ENCODE measurements at places on chromosomes 5 and 9.

DNA sequence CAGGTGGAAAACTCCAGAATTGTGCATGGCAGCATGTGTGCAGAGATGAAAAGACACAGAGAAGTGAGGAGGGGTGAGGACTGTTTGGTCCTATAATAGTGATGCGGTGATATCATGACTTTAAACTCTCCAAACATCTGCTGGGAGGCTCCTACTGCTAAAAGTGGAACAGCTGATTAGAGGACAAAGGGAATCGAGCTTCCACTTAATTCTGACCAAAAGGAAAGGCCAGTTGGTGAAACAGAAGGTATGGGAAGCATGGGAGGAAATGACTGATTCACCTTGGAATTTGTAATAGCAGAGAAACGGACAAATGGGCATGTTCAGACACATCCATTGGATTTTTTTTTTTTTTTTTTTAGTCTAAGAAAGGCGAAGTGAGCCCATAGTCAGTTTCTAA is 67.5 kb upstream of the MAMDC2 start:
- DNase-seq = no peak

- DNase-seq = no peak
Measured at GRCh38 chr9:12722131-12722530, 28.9 kb downstream of the TYRP1 start.

GRCh38 chr9:118236625-118237024 is 532.4 kb downstream of the TLR4 start:
- DNase-seq = no peak

GRCh38 chr9:130992682-130993032 is 16.3 kb upstream of the LAMC3 start:
- no peak for DNase-seq

DNA sequence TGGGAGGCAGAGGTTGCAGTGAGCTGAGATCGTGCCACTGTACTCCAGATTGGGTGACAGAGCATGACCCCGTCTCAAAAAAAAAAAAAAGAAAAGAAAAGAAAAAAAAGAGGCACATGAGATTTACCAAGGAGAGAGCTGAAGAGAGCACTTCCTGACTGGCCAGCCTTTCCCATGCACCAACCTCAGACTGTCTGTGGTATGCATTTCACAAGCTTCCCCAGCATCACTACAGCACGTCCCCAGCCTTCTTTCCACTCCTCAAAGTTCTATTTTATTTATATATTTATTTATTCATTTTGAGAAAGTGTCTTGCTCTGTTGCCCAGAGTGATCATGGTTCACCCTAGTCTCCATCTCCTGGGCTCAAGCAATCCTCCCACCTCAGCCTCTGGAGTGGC is 13.6 kb upstream of the FUBP3 start:
- DNase-seq = no peak

DNA sequence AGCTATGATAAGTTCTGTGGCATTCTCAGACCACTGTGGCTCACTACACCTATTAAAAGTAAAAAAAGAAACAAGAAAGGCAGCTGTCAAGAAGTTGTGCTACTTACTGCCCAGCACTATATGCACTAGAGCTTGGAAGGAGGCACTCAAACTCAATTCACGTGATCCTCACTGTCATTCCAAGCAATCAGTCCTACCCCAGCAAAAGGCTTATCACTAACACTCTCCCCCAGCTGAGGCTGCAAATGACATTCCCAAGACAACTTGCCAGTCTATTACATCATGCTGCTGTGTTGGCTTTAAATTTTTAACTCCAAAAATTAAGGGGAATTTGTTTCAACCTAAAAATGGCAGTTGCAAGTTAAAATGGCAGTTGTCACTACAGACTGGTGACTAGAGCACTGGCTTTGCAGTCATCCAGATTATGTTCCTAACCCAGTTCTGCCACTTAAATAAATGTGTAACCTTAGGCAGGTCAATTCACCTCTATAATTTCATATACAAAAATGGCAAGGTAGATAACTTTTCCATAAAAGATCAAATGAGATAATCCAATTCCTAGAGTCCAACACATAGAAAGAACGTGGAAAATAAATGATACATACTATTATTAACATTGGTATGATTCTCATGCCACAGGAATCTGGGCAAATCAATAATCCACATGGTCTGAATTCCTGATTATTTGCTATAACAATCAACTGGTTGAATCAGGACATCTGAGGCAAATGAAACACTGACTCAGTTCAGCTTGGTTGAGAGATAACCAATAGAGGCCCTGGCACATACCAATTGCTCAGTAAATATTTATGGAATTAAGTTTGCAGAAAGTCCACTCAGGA is 52.4 kb downstream of the FBXW11 start:
- DNase-seq = no peak

DNA sequence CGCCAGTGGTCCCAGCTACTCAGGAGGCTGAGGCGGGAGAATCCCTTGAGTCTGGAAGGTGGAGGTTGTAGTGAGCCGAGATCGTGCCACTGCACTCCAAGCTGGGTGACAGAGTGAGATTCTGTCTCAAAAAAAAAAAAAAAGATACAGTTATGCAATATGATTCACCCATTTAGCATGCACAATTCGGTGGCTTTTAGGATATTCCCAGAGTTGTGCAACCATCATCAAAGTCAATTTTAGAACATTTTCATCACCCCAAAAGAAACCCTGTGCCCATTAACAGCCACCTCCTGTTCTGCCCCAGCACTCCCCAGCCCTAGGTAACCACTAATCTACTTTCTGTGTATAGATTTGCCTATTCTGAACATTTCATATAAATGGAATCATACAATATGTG is 4.3 kb upstream of the DHFR start:
- DNase-seq = no peak

- DNase-seq = no peak
Measured at GRCh38 chr5:113271745-113272454, 162.9 kb downstream of the TSSK1B start.

DNA sequence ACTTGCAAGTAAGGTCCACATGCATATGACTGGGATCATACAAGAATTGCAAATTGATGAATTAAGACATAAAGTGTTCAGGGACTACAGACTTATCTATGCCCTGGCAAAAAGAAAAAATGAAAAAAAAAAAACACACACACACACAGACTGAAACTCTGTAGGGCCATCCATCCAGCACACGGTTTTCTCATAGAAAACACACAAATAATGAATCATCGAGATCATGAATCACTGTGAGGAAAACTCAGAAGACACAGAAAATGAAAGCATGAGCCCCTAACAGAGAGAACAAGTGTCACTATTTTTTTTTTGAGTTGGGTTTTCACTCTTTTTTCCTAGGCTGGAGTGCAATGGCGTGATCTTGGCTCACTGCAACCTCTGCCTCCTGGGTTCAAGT is 185.2 kb downstream of the IRX2 start:
- DNase-seq = no peak

DNA sequence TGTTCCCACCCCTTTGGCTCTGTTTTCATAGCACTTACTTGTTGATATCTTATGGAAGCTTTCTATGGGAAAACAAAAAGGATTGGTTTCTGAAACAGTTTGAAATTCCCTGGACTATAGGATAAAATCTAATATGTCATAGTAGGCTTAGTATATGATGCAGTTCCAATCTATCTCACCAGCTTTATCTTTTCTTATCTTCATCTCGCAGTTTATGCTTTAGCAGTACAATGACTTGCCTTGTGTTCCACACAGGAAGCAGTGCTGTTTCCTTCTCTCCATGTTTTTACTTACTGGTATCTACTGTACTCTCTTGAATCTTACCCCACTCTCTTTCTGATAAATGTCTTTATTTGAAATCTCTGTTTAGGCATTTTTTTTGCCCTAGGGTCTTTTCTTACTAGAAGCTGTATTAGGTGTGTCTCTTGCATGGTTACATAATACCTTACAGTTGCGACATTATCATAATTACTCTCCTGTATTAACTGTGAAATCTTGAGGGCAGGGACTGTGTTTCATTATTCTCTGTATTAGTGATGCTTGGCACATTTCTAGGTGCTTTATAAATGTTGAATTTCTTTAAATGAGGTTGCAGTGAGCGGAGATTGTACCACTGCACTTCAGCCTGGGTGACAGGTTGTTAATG is 76.3 kb downstream of the FOCAD start:
- DNase-seq = no peak

DNA sequence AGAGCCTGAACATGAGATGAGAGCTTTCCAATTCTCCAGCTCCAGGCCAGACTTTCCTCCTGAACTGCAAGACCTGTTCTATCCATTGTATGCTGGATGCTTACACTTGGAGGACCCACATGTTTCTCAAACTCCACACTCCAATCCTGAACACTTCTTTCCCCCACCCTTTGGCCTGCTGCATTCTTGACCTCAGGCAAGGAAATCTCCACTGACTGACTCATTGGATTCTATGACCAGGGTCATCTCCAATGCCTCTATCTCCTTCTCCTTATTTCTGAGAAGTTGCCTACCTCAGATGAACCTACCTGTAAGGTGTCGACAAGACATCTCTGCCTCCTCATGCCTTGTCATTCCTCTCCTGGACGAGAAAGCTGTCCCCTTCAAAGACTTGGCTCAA is 153.6 kb downstream of the CRB2 start:
- no peak for DNase-seq

- no peak for DNase-seq
Measured at GRCh38 chr5:139861021-139861888, 65.6 kb downstream of the PSD2 start.

GRCh38 chr5:118736396-118736795 is 252.0 kb downstream of the DTWD2 start:
- DNase-seq = no peak

DNA sequence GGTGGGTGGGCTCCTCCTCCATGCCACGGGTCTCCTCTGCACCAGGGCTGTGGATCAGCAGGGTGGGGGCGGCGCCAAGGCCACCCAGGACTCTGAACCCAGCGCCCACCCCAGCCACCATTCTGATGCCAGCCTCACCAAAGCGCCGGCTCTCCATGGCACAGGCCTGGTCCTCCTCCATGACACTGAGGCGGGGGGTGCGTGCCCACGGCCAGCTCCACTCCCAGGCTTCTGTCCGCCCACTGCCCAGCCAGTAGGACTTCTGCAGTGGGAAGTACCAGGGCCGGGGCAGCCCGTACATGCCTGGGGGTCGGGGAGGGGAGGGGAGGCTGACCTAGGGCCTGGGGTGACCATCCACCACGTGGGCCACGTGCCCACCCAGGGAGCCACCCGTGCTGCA is 11.6 kb downstream of the ABCA2 start:
- DNase-seq = no peak

DNA sequence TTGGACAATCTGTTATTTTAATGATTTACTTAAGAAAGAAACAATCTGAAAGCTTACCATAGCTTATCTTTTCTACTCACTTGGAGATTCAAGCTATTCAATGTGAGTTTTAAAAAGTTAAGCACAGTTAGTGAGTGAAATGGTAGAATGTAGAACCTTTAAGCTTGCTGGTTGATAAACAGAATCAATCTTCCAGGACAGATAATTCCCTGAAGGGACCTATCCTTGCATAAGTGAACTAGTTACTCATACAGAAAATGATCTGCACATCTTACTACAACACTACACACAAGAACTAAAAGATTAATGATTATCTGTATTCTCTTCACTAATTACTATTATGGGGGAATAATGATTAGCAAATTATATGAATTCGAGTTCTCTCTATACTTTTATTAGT is 165.6 kb downstream of the PALM2AKAP2 start:
- no peak for DNase-seq

- DNase-seq = no peak
Measured at GRCh38 chr5:133059621-133060020, 7.8 kb downstream of the HSPA4 start.

GRCh38 chr5:91311168-91311696 is 71.9 kb downstream of the ARRDC3 start:
- no peak for DNase-seq

GRCh38 chr5:16618138-16618897 is 1.5 kb upstream of the RETREG1 start:
- DNase-seq = no peak

DNA sequence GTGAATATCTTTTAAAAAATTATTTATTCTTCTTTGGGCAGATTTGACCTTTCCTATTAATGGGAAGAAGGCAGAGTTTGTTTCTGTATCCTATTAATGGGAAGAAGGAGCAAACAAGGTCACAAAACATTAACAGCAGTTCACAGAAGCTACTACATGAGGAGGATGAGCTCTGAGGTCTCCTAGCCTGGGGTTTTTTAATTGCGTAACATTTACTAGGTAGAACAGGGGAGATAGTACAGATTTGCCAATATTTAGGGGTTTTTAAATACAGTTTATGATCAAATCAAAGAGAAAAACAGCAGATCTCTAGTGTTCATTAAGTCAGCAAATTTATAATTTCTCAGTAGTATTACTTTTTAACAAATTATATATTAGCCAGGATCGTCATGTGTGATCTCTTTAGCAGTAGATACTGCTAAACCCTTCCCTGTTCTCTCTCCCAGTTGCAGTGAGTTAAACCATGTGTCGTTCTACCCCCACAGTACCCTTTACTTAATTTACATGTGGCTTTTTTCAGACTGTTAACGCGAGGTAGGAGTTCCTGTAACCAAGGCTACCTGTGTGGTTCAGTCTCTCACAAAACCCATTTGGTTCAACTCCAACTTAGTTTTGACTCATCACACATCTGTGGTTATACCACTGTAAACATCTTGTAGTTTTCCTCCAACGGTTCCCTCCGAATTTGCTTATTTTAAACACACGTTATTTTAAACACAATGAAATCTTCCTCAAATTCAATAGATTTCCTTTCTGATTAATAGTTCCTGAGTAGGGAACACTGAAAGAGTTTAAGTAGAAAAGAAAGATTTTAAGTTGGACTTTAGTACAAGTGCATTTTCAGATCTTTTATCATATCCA is 13.3 kb downstream of the SLC25A46 start:
- no peak for DNase-seq

GRCh38 chr5:130496215-130496614 is 592.0 kb downstream of the CHSY3 start:
- DNase-seq = no peak

DNA sequence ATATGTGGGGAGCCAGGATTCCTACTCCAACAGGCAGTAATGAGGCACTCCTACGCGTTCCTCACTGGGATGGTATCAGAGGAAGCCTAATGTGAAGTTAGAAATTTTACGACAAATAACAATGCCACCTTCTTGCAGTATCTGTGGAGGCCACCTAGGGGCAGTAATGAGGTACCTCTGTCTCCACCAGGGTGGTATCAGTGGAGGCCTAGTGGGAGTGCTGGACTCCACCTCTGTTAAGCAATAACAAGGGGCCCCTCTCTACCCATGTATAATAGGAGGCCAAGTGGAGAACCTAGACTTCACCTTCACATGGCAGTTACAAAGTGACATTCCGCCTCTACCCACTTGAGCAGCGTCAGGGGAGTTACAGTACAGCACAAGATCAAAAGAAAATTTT is 147.9 kb downstream of the PLPPR1 start:
- no peak for DNase-seq

- DNase-seq = no peak
Measured at GRCh38 chr9:16784002-16784401, 86.5 kb downstream of the BNC2 start.

DNA sequence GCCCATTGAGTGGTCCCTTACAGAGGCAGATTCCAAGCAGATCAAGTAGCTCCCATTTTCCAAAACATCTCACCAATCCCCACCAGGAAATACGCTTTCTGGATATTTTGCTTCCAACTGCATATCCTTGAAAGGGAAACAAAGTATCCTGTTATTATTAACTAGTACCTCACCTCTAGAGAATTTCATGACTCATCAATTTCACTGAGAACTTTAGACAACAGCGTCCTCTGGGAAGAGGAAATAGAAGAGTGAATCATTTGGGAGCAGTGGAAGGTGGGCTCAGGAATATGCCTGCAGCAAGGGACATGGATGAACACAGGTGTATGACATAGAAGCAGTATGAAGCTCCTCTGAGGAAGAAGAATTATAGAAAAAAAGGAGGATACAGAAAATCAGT is 186.7 kb downstream of the MARCHF11 start:
- DNase-seq = no peak

All from stimulated activated CD8-positive, alpha-beta memory T cell treated with anti-CD3 and anti-CD28 coated beads, Interleukin-7, amount 100 ng/mL, for 48 hours (primary cell).